ENCODE measurements at places on chromosomes 16 and 17. TPM values are rescaled to one million over a fixed set of nuclear protein-coding genes. Genes with fewer than 3 reads are reported as not detected.

The ASGR1 gene
- total RNA-seq, result 0.62 TPM

The PROCA1 gene
- 5.5 TPM for total RNA-seq

The OR3A3 gene
- not detected for total RNA-seq

GRCh38 chr16:946048-946395 lies 24.8 kb downstream of the LMF1 start:
- DNase-seq, result no peak

- no peak for DNase-seq
These were observed 19.5 kb upstream of the MED13 start for GRCh38 chr17:62084585-62084984.

DNA sequence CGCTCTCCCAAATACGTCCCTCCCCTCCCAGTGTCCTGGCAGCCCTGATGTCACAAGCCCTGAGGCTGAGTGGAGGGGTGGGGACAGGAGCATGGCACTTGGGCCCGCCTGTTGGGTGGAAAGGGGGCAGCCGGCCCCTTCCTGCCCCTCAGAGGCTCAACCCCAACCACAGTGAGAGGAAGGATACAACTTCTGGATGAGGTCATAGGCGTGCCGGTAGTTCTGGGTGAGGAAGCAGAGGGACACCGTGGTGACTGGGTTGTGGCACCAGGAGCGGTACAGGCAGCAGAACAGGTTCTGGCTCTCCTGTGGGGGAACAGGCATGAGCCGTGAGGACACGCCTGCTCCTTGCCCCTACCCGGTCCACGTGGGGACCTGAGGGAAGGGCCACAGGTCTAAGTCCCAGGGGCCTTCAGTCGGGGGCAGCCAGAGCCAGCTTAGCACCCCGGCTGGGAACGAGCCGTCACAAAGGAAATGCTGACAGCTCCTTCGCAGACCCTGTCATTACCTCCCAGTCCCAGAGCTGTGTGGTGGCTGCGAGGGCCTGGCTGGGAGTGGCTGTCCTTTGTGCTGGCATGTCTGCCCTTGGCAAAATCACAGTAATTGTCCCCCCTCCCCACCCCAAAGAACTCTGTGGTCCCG lies 11.2 kb upstream of the MTSS2 start:
- peak; percentile 59 for DNase-seq

DNA sequence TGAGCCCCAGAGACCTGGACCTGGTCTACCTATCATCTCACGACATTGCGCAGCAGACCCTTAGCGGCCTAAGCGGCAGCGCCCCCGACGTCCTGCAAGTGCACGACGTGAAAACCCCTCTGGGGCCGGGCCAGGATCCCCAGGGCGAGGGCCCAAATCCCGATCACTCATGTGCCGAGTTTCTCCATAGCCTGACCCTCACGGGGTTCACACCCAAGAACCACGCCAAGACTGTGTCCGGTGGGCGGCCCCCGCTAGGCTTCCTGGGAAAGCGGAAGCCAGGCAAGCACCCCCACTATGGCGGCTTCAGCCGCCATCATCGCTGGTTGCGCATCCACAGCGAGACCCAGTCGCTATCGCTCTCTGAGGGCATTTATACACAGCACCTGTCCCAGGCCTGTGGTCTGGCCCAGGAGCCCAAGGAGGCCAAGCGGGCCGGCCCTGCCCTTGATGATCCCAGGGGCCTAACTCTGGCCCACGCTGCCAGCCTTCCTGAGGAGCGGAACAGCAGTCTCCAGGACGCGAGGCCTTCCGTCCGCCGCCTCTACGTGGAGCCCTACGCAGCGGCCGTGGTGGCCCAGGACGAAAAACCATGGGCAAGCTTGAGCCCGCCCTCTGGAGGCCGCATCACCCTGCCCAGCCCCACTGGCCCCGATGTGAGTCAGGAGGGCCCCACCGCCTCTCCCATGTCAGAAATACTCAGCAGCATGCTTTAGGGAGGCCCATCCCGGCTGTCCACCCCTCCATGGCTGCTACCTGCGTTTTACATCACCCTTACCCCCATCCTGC lies 82.8 kb upstream of the NOG start:
- no peak for DNase-seq

DNA sequence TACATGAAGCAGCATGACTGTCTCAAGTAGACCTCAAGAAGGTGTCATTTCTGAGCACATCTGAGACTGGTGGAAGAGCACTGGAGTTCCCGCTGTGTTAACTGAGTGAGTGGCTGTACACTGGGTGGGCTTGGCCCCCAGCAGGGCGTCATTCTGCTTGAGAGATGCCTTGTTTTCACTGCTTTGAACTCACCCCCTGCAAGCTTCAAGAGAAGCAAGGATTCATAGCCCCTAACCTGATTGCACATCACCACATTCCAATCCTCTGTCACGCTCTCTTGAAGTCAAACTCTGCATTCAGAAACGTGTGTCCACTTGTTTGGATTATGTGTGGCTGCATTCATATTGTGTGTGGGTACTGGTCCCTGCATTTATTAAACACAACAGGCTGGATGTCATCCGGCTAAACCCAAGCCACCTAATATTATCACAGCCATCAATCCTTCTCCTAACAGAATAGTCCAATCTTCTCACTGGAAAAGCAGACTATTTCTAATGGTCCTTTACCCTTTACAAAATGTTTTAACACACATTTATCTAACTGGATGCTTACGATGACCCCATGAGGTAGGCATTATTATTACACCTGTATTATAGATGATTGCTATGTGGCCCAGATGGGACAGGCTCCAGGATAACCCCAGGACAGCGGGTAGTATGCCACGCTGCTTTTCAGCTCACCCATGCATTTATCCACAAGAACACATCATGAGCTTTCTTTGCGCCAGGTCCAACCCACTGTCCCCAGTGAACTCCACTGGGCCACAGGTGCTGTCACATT lies 76.3 kb downstream of the USP31 start:
- DNase-seq, result no peak

- DNase-seq, result peak; percentile 70
These were observed 27.2 kb downstream of the HASPIN start for GRCh38 chr17:3750926-3751325.

GRCh38 chr16:80670170-80670865 lies 129.5 kb downstream of the DYNLRB2 start:
- no peak for DNase-seq

Data from activated CD4-positive, alpha-beta T cell treated with anti-CD3 and anti-CD28 coated beads, Interleukin-2, amount 10 ng/mL, durations not matched to agents 7 days and 5 days (primary cell).